NCI-H2171 treated with DMSO at 0.1 percent for 48 hours (cell line): ENCODE measurements at places on chromosomes 1 and 21.

GRCh38 chr1:20174937-20175666, 10.8 kb upstream of the UBXN10 start:
- DNase-seq, result peak; percentile 18

DNA sequence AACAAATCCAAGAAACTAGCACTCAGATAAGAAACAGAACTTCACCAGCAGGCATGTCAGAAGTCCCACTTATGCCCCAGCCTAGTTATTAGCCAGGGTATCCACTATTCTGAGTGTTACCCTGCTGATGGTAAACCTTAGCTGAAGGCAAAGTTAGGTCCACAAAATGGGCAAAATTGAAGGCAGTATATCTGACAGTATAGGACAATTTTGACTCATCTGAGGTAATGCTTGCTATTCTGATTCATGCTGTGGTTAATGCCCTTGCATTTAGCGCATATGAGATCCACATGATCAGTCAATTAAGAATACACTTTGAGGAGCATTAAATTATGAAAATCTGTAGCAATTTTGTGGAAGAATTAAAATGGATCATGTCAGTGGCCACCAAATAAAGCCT, 15.1 kb downstream of the IFI44 start:
- no peak for DNase-seq

- no peak for DNase-seq
Measured at GRCh38 chr1:9751971-9752370, 71.8 kb downstream of the CLSTN1 start.

DNA sequence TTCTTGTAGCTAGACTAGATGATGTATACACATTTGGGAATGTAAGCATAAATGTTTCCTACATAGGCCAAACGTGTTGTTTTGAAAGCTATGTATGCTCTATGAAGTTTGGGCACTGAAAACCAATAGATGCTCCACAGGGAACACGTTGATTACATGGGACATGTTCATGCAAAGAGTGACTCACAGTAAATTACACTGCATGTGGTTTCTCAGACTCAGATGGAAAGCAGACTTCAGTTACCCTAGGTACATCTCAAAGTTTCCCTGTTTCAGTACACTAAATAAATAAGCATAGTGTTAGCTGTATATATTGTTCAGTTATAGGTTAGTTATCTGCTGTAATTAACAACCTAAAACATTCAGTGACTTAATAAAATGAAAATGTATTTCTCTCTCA, 301.9 kb upstream of the RUNX1 start:
- no peak for DNase-seq

- no peak for DNase-seq
Measured at GRCh38 chr1:53700776-53701175, 38.2 kb downstream of the GLIS1 start.

GRCh38 chr1:203796236-203796605, 798 bp downstream of the ZBED6 start:
- DNase-seq, result peak; percentile 58

DNA sequence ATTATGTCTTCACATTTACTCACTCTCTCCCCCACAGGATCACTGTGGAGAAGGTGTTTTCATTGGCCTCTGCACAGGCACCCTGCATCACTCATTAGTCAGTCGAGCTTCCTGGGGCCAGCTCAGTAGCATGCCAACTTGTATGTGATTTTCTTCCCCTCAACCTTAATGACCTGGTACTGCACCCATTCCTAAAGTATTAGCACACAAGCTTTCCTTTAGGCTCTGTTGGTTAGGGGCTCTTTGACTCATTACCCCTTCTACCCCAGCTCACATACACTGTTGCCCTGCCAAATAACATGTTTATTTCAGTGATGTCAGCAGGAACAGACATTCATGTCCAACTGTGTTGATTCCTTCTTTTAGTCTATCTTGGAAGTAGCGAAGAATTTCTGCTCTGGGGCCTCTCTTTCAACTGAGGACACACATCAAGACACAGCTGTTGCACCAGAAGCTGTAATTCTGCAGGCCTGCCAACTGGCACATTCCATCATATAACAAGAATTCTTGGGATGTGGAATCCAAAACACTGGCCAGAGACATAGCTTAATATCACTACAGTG, 603.5 kb upstream of the ADAMTS5 start:
- no peak for DNase-seq
